ENCODE measurements at places on chromosomes 2 and 18.

DNA sequence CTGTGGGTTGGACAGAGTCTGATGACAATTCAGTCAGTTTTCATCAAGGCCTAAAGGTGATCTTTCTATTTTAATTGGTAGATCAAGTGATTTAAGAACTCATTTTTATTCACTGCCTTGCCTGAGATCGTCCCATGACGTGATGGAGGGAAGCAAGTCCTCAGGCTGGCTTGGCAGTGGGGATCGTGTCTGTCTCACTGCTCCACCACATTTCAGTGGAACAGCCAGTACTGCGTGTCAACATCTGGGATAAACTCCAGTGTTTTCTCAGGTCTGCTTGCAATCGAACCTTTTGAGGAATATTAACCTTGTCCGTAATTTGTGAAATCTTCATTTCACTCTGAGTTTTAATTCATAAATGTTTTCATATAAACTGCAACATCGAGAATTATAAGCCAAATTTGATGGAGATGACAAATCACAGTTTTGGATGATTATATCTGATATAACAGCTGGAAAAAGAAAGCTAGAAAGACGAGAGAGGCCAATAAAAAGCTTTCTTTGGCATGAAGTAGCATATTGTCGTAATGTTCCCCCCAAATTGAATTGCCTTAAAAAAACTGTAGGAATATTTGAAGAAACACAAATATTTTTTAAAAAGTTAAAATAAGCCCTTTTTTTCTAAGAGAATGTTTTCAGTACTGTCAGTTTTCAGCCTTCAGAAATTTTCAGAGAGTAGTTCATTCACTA is 414.7 kb upstream of the SPRED2 start:
- DNase-seq, result no peak

GRCh38 chr2:17166506-17166905 is 351.7 kb downstream of the RAD51AP2 start:
- DNase-seq, result peak; percentile 9

DNA sequence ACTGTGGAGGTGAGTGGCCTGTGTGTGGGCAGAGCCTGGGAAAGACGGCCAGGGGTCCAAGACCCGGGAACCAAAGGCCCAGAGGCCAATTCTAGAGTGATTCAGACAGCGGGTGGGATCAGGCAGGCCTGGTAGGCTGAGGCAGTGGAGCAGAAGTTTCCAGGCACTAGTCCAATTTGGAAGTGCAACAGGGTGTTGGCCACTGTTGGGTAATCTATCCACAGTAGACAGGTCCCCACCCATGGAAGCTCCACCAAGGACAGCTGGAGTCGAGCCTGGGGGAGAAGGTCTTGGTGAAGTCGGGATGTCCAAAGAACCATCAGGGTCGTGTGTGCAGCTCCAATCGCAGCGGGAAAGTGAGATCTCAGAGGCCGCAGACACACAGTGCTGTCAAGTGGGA is 125.8 kb upstream of the COPS8 start:
- no peak for DNase-seq

GRCh38 chr2:73836141-73836943 is 7.6 kb downstream of the STAMBP start:
- DNase-seq, result no peak

DNA sequence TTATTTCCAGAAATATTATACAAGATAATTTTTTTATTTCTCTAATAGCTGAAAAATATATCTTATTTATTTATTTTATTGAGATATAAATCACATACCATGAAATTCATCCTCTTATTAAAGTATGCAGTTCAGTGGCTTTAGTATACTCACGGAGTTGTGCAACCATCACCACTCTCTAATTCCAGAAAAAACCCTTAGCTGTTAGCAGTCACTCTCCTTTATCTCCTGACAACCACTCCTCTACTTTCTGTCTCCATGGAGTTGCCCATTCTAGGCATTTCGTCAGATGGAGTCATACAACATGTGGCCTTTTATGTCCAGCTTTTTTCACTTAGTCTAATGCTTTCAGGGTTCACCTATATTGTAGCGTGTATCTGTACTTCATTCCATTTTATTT is 66.5 kb downstream of the TCF7L1 start:
- no peak for DNase-seq

GRCh38 chr2:20443276-20443920 is 3.5 kb upstream of the RHOB start:
- DNase-seq, result no peak

DNA sequence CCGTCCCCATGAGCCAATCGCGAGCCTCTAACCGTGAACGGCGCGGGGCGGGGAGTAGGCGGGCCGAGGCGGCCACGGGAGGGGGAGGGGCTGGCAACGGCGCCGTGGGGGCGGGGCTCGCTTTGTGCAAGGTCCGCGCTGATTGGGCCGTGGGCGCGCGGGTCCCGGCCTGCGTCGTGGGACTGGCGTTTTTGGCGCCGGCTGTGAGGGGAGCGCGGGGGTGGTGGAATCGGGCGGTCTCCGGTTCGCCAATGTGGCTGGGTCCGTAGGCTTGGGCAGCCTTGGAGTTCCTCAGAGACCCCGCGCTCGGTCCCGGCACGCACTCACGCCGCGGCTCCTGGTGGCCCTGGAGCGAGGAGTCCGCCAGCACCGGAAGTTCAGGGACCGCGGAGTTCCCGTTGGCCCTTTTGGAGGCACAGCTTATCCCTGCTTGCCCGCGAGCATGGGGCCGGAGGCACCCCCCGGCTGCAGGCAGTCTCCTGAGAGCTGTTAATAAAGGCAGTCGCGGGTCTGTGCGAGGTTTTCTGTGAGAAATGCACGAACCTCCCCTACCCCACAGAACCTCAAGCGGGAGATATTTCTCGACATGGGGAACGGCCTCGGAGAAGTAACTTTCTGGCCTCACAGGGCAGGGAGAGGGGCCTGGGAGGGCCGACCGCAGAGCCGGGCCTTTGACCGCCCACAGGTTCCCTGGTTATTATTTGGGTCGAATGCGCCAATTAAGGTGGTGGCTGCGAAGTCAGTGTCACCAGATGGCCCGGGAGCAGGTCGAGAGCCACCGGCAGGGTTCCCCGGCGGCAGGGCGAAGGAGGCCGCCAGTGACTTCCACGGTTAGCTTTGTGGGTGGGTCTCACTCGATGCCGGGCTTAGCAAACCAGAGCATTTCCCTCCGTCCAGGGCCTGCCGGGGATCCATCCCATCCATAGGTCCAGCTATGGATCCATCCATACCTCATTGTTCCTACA is 574 bp upstream of the NCL start:
- no peak for DNase-seq

DNA sequence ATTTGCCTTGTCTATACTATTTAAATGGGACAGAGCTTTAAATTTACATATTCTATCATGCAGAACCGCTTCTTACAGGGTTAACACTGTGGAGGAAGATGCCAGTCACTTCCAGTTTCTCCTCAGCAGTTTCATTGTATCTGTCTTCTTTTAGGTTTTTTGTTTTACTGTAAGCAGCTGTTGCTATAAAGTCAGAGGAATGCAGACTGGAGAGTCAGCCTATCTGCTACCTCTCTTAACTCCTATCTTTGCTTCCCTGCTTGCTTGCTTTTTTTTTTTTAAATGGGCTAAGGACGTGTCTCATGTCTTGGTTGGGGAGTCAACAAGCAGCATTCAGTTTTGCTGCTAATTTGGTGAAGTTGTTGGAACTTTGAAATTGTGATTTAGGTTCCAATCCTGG is 8.9 kb downstream of the EPC2 start:
- no peak for DNase-seq

- DNase-seq, result no peak
Measured at GRCh38 chr2:68452158-68452900, 14.8 kb downstream of the FBXO48 start.

DNA sequence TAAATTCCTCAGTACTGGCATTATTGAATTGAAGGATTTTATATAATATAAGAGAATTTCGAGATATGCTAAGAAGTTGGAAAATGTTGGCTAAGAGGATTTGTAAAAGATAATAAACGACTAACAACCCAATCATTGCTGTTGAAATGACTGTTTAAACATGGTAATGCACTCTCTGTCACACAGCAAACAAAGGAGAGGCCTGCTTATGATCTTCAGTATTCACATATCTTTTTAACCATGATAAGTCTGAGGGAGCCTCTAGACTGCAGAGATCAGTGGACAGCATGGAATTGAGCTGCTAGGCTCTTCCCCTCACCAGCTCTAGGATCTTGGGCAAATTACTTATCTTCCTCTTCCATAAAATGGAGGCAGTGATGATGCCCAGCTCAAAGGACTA is 2.7 kb downstream of the KCTD18 start:
- DNase-seq, result no peak

GRCh38 chr18:39746201-39746600 is 2180.6 kb upstream of the CELF4 start:
- no peak for DNase-seq

DNA sequence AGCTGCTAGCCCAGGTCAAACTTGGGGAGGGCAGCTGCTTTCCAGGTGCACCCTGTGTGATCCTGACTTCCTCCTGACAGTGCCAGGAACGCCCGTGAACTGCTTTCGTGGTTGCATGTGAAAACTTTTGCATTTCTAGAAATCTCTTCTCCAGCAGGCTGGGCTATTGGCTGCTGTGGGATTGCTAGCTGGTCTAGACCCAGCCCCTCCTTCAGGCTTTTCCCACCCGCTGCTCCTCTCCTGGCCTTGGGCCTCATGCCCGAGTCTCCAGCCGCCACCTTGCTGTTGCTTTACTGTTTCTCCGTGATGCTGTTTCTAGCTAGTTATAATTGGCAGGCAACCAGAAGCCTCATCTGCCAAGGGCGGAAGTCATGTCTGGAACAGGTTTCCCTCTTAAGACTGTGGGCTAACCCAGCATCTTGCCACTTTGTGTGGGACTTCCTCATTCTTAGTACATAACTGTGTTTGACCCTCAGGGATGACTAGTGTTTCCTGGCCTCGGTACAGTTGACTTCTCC is 27.0 kb upstream of the MGAT4A start:
- DNase-seq, result peak; percentile 68

DNA sequence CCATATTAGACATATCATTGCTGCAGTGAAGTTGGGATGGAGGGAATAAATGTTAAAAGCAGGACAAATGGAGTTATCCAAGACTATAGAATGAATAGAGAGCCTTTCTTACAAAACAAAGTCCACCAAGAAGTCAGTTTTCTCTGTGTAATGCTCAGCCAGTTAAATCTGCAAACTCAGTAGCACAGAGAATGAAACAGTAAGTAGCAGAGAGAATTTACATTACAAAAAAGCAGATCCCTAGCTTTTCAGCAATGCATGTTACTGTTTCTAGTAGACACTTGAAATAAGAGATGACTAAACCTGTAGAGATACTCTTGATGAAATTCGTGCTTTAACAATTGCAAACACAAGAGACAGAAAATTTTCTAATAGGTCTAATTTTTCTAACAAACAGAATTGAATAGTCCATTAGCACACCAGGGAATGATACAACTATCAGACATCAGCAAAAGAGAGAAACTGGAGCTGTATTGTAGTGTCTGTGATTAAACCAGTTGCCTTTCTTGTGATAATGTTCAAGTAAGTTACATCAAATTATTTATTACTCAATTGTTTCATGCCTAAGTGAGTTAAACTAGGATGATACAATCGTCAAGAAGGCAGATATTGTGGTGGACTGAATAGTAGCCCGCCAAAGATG is 322.2 kb upstream of the DDX18 start:
- no peak for DNase-seq

DNA sequence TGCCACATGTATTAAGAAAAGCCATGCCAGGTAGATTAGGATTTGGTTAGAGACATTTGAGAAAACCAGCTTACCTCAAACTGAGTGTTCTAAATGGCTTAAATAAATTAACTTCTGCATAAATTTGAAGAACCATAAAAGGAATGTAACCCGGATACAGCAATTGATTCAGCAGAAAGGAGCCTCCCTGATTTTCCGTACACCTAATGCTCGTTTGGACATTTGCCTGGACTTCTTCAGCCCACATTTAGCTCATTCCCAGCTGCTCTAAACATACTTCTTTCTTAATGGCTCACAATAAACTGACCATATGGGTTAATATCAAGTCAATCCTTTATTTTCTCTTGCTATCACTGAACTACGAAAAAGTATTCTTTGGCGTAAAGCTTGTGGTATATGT is 392.4 kb downstream of the ZNF516 start:
- no peak for DNase-seq

DNA sequence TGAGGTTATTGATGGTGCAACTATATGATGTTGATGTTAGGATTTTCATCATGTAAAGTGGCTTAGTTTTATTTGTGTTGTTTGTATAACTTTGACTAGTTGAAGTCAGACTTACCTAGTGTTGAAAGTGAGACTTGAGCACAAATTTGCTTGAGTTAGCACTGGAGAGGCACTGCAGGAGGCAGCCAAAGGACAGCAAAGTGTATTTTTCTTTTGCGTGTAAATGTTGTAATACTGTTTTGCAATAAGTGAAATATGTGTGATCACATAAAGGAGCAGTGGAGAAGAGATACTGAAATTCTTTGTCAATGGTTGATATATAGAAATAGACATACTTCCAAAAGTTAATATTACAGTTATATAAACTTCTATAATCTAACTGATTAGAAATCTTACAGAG is 332.0 kb upstream of the RAB12 start:
- no peak for DNase-seq

GRCh38 chr2:57598551-57598950 is 448.1 kb upstream of the VRK2 start:
- DNase-seq, result no peak

DNA sequence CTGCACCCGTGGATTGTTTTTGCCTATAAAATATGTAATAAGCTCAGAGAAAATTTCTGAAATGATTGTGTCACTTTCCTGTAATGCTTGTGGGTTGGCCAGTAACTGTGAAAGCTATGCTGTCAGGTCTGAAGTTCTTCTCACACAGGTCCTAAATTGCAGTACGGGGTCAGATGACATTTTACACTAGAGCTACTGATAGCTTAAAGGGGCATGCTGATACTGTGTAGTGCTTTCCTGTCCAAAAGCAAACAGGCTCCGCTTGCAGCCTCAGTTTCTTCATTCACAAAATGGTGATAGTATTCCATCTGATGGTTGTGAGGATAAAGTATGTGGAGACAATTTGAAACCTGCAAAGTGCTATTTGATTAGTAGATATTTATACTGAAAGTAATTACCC is 7.6 kb upstream of the FARSB start:
- no peak for DNase-seq

DNA sequence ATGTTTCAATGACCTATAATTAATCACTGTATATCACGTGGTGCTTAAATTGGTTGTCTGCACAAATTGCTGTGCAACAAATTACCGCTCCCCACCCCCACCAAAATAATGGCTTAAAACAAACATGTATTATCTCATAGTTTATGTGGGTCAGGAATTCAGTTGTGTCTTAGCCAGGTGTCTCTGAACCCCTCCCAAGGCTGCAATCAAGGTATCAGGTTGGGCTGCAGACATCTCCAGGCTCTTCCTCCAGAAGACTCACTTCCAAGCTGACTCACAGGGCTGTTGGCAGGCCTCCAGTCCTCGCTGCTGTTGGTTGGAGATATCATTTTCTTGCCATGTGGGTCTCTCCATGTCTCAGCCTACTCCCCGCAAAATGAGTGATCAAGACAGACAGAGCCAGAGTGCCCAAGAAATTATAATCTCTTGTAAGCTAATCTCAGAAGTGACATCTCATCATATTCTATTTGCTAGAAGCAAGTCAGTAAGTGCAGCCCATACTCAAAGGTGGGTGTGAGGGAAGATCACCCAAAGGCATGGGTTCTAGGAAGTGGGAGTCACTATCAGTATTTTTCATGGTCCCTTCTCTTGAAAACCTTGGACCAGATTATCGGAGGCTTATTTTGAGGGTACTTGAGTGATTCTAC is 38.4 kb downstream of the SPC25 start:
- peak; percentile 44 for DNase-seq
